ENCODE measurements at places on chromosomes 5 and 9.

- DNase-seq = no peak
Measured at GRCh38 chr9:92720209-92720765, 44.3 kb downstream of the BICD2 start.

DNA sequence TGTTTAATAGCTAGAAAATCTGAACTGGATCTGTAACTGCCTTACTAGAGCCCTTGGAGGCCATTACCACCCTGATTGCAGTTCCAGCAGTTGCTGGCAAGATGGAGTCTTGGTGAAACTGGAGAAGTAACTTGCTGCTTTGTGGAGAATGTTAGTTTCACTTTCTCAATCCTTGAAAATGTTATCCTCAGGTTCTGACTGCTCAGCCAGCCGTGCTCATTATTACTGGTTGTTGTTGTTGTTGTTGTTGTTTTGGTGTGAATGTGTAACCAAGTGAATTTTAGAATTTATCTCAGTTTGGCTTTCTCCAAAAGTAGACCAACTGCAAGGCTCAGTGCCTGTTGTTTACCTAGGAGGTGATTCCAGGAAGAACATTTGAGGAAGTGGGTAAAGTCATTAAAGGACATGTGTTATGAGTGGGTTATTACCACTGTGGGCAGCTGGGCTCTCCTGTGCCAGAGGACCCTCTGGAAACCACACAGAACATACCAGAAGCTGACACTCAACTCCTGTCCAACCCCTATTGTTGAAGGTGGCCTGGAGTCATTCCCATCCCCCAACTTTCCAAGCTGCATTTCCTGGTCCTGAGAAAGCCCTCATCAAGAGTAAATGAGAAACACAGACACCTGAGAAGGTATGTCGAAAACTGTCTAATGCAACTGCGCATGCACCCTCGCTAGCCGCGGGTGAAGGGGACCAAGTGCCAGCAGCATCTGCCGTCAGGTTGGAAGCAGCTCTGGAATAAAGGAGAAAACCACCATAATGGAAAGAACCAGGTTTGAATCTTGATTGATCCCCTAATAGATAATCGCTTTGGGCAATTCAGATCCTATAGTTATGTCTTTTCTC, 111.6 kb downstream of the CMYA5 start:
- DNase-seq = peak; percentile 18

GRCh38 chr9:27503623-27504022, 20.5 kb upstream of the IFNK start:
- no peak for DNase-seq

- no peak for DNase-seq
Measured at GRCh38 chr5:178215280-178216002, 11.1 kb downstream of the HNRNPAB start.

GRCh38 chr5:11853796-11854195, 50.5 kb downstream of the CTNND2 start:
- no peak for DNase-seq

DNA sequence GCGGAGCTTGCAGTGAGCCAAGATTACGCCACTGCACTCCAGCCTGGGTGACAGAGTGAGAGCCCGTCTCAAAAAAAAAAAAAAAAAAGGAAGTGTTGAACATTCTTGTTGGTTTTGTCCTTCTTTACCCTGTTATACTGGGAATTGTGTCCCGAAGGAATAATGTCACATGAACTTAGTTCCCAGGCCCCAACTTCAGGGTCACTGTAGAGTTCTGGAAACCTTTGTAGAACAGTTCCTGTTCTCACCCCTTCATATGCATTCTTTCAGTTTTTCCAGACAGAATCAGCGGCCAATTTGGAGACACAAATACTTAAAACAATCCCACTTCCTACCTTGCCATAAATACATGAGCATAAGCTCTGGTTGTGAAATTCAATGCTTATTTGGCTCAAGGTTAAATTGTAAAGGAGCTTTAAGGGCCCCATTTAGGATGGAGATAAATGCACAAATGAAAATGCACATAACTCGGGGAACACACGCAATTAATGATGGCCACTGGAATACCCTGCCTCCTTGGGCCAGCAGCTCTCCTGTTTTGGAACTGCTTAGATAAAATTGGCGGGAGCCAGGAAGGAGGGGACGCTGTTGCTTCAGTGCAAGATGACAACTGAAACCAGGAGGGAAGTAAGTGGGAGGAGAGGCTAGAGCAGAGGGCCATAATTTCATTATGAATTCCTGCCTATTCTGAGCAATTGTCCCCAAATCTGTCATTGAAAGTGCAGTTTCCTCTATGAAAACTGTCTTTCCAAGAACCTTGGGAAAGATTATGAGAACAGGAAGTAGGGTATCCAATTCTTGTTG, 153.7 kb downstream of the FGF1 start:
- no peak for DNase-seq

GRCh38 chr9:16328349-16328748, 542.1 kb downstream of the BNC2 start:
- no peak for DNase-seq

- no peak for DNase-seq
Measured at GRCh38 chr9:124420991-124421543, 5.8 kb upstream of the PSMB7 start.

DNA sequence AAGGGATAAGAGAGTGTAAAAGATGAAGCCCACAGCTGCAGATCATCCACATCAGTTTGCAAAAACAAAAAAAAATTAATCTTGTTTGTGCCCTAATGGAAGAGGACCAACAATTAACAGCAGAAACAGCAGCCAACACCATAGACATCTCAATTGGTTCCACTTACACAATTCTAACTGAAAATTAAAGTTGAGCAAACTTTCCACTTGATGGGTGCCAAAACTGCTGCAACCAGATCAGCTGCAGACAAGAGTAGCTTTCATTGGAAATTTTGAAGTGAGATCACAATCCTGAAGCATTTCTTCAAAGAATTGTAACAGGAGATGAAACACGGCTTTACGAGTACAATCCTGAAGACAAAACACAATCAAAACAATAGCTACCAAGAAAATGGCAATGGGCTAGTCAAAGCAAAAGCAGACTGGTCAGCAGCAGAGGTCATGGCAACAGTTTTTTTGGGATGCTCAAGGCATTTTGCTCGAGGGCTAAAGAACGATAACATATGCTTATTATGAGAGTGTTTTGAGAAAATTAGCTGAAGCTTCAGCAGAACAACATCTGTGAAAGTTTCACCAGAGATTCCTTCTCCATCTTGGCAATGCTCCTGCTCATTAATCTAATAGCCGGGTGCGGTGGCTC, 4.1 kb upstream of the RBM27 start:
- no peak for DNase-seq

DNA sequence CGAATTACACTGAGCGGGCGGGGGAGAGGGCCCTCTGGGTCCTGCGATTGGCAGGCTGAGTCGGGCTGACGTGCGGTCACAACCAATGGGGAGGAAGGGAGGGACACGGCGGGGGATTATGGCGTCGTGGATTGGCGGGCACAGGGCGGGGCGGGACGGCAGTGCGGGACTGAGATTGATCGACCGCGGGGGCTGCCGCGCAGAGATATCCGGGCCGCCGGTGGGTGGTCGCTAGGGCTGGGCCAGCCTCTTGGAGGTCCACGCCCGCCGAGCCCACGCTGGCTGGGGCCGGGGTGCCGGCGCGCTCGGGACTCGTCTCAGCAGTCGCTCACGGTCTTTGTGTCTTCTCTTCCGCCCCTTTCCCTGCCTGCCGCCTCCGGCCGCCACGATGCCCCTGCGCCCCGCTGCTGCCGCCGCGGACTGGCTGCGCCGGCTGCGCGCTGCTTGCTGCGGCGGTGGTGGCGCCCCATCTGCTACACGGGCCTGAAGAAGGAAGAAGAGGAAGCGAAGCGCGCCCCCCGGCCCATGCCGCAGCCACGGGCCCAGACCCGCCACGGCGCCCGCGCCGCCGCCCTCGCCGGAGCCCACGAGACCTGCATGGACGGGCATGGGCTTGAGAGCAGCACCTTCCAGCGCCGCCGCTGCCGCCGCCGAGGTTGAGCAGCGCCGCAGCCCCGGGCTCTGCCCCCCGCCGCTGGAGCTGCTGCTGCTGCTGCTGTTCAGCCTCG, at the start of gene RGMB:
Gene RGMB (plus strand): TSS at position 200 of the 728 bp plus-strand sequence. CDS start 408 bp downstream, at position 608.
- DNase-seq = peak; percentile 96

GRCh38 chr9:130433168-130433946, 11.4 kb upstream of the ASS1 start:
- DNase-seq = peak; percentile 85

GRCh38 chr9:34929506-34930102, 28.5 kb upstream of the PHF24 start:
- DNase-seq = peak; percentile 40

- no peak for DNase-seq
Measured at GRCh38 chr9:119360237-119360636, 9.0 kb downstream of the BRINP1 start.

DNA sequence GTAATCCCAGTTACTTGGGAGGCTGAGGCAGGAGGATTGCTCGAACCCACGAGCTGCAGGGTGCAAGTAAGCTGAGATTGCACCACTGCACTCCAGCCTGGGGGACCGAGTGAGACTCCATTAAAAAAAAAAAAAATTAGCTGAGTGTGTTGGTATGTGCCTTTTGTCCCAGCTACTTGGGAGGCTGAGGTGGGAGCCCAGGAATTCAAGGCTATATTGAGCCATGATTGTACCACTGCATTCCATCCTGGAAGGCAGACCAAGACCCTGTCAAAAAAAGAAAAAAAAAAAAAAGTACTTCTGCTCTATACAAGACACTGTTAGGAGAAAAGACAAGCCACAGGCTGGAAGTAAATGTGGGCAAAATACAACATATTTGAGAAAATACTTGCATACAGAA, 68.5 kb upstream of the FBXW11 start:
- no peak for DNase-seq

- DNase-seq = no peak
Measured at GRCh38 chr5:172669386-172670004, 28.4 kb downstream of the NEURL1B start.

GRCh38 chr5:107979291-107979690, 308.6 kb upstream of the EFNA5 start:
- no peak for DNase-seq

DNA sequence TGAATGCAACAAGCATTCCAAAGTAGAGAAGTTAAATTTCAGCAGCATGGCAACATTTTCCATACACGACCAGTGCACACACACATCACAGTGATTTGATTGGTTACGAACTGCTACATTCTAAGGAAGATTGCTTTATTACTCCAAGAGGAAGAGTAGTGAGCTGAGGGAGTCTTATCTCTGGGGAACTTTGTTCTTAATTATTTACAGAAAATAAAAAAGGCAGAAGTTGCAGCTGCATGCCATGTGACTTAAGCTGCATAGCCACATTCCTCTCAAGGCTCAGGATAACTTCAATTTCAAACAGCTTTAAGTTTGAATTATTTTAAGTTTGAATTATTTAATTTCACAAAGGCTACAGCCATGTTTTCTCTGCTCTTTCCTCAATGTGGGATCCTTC, 71.6 kb upstream of the HSPB3 start:
- no peak for DNase-seq

DNA sequence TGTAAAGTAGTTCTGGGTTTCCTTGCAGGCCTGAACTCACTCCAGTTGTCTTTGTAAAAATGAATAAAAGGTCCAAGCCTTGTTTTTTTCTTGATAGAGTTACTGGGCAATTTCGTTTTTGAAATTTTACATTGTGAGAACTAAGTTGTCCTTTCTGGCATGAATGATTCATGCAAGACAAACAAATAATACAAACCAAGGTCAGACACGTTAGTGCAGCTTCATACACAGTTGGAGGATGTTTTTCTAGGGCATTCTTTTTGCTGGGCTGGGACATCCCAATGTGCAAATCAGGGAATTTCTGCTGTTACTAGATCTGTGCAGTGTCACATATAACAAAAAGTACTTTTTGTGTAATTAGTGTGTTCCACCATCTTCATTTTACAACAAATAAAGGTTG, 96.0 kb downstream of the MEGF10 start:
- DNase-seq = peak; percentile 12

DNA sequence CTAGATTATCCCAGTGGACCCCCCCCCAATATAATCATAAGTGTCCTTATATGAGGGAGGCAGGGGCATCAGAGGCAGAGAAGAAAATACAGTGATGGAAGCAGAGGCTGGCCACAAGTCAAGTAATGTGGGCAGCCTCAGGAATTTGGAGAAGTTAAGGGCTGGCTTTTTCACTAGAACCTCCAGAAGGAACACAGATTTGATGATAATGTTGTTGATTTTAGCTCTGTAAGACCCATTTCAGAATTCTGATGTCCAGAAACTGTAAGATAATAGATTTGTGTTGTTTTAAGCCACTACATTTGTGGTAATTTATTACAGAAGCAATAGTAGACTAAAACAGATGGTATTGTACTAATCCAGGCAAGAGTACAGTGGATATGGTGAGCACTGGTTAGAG, 36.3 kb upstream of the LRRTM2 start:
- no peak for DNase-seq

DNA sequence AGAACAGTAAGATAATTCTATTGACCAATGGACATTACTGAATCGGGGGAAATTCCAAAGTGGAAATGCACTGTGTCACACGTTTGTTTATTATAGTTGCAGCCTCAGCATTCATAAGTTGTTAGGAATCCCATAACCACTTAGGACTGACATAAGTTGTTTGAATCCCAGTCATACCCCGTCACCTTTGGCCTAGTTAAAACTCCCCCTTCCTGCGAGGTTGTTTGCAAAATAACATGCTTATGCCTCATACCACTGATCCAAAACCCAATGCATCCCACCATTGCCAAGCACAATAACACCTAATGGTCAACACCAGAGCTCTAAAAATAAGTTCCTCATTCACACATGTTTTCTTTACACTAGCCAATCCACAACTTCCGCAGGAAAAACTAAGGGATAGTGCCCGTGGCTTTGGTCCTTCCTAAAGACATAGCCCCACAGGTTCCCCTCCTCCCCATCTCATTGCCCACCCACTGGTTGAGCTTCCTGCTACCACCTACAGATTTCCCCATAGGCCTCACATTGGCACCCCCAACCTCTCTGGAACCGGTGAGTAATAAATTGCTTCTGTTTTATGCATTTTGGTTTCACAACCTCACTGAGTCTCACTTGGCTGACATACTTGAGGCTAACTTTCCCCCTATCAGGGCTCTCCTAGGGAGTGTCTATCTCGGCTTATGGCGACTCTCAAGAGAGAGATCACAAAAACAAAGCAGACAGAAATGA, 42.3 kb upstream of the MUSK start:
- DNase-seq = peak; percentile 30

GRCh38 chr9:129237164-129237611, 59.1 kb upstream of the IER5L start:
- peak; percentile 54 for DNase-seq

GRCh38 chr5:84383296-84383815, 1.3 kb downstream of the EDIL3 start:
- no peak for DNase-seq

DNA sequence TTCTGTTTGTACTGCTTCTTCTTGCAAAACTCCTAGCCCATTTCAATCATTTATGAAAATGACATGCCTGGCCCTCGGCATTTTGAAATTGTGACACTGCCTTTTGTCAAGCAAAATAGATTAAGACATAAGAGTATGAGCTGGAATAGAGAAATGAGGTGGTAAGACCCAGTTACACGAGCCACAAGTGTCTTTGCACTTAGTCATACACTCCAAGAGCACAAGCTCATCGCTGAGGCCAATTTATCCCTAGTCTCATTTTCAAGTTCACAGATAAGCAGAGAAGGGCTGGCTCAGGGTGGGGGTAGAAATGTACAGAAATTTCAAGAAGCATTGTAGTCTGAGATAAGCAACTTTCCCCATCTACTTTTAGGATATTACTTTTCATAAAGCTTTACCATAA, 40.6 kb upstream of the MAP1B start:
- DNase-seq = peak; percentile 66

GRCh38 chr5:151772029-151772845, 483 bp downstream of the G3BP1 start:
- peak; percentile 25 for DNase-seq
